ENCODE measurements at places on chromosomes 5 and 9. TPM values are rescaled to one million over a fixed set of nuclear protein-coding genes. Genes with fewer than 3 reads are reported as not detected.

DNA sequence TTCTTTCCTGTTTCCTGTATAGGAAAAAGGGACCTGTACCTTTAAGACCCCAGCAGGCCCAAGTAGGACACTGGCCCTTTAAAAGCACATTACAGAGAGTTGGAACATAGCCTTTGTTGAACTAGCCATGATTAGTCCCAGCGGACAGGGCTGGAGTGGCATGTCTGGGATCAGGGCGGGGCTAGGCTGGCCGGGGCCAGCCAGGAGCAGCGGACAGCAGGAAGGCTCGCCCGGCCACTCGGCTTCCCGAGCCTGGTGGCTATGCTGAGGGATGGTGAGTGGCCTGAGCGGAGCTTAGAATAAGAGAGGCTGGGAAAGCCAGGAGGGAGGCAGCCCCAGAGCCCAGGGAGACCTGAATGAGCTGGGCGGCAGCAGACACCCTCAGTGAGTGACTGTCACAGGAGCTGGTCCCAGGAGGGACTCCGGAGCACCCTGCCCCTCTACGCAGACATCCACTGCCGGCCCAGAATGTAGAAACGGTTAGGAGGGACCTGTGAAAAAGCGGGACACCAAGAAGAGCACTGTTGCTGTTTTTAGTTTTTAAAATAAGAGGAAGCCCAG, 92.1 kb downstream of the DAB2IP start:
- no peak for DNase-seq

- no peak for DNase-seq
Measured at GRCh38 chr5:53381-54174, 38.4 kb upstream of the PLEKHG4B start.

FOXI1 gene
- not detected for total RNA-seq

- no peak for DNase-seq
Measured at GRCh38 chr5:666816-667498, 26.2 kb downstream of the TPPP start.

IGIP gene
- total RNA-seq: 12.9 TPM

DYNC2I2 gene
- total RNA-seq: 6.0 TPM

ANKDD1B gene
- total RNA-seq: 0.49 TPM

DNA sequence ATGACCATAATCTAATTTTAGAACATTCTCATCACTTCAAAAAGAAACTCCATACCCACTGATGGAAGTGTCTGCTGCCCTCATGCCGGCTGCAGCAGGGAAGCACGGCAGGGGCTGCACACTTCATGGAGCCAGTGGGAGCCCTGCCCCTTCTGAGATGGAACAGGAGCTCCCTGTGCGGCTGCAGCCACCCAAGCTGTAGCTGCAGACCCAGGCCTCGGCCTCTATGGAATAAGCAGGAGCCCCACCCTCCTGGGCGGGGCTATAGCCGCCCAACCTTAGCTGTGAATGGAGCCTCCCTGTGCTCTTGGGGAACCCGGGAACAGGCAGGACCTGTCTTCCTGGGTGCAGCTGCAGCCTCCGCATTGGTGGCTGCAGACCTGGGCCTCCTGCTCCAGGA, 128.5 kb downstream of the NUDT12 start:
- DNase-seq: no peak

DNA sequence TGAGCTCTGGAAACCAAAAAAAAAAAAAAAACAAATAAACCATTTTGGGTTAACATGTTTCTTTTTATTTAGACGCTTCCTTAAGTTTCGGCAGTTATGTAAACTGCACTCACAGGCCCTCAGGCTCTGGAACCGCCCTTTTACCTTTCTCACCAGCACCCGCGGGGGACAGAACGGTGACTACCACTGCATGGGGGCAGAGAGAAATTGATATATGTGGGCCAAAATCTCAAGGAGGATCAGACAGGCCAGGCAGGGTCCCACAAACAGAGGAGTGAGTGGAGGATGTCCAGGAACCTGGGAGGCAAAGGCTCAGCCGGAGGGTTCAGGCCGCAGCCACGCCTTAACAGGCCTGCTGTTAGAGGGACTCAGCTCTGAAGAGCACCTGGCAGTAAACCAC, 54.4 kb downstream of the IRX2 start:
- no peak for DNase-seq

GRCh38 chr5:127608077-127608660, 40.7 kb upstream of the CTXN3 start:
- no peak for DNase-seq

DNA sequence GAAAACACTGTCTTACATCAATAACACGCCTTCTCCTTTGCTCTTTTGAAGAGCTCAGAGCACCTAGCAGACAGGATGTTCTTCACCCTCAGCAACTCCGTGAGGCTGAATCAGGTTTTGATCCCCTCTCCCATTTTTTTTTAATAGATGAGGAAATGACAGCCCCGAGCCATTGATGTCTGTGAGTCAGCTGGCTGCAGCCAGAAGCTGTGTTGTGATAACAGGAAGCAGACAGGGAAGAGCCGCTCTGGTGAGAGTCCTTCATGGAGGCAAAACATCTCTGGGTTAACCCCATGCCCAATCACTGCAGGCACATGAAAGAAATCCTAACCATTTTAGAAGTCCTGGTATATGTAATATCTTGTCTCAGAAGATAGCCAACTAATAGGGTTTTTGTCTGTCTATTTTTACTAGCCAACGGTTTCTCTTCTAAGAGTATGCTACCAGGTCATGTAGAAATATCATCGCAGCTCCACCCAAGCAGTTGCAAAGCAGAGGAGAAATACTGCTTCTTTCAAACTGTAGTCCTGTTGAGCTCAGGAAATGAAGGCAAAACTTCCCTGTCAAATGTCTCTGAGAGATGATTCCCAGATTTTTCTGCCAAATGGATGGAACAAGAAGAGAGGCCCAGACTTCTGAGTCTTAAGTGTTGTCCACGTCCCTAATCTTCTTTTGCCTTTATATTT, 568.9 kb downstream of the CCDC171 start:
- no peak for DNase-seq

FBXO10 gene
- total RNA-seq: 2.4 TPM

GRCh38 chr5:31062902-31063580, 130.4 kb upstream of the CDH6 start:
- DNase-seq: no peak

CA9 gene
- total RNA-seq: not detected

DNA sequence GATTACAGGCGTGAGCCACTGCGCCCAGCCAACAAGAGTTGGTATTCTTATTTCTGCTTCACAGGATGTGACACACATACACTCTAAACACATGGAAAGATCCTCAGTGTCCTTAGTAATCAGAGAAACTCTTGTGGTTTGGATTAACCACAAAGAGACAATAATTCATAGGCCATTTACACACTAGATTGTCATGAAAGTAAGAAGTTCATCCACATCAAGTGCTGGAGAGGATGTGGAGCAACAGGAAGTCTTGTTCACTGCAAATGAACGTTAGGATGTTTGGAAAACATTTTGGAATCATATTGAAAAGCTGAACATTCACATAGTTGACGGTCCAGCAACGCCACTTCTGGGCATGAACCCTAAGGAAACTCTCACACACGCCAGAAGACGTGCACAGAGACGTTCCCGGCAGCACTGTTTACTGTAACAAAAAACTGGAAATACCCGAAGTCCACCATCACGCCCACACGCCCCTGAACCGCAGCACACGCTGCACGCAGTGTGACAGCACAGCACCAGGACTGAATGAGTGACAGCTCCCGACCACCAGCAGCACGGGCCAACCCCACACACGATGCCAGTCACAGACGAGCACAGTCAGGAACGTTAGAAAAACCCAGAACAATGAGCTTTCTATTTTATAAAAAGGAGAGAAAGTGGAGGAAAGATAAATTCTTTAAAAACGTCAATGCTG, 87.6 kb downstream of the COL23A1 start:
- DNase-seq: no peak

CATSPER3 gene
- 0.80 TPM for total RNA-seq

DNA sequence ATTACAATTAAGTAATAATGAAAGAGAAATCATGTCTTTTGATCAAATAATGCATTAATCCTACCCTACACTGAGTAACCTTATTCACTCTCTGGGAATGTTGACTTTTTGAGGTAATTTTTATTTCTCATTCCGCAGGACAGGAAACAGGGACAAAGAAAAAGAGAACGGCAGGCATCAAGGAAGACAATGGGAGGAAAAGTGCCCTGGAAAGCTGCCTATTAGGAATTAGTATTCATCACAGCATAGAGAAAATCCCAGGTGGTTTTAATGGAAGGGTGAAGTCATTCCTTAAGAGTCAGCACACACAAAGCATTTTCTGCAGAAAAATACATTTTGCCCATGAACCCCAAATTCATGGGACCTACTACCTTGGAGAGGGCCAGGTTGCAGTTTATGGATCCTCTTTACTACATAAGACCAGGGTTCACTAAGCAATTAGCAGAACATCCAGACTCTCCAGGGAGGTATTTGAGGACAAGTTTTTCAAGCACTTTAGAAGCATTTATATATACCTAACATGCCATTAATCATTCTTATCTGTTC, 9.4 kb downstream of the FSTL4 start:
- DNase-seq: no peak

S100Z gene
- not detected for total RNA-seq

- no peak for DNase-seq
Measured at GRCh38 chr5:13745508-13745907, 199.0 kb downstream of the DNAH5 start.

ALDH7A1 gene
- 4.2 TPM for total RNA-seq

PTGES gene
- not detected for total RNA-seq

CDX1 gene
- not detected for total RNA-seq

ZNF484 gene
- total RNA-seq: 19.2 TPM

LCN1 gene
- total RNA-seq: not detected

DNA sequence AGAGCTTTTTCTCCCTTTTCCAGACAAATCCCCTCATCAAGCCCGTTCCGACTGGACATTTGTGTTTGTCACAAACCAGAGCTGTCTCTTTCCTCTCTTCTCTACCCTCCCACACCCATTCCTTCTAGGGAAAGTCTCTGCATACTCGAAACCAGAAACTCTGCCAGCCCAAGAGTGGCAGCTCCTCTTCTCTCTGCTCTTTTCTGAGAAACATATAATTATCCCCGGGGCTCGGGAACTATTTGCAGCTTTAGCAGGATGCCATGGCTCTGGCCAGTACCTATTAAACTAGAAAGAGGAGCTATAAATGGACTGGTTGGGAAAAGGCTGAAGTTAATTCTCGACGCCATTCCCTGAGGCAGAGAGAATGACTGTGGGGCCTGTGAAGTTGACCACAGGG, 82.6 kb downstream of the SH3PXD2B start:
- DNase-seq: no peak

GRCh38 chr9:133239533-133240090, 30.6 kb upstream of the OBP2B start:
- no peak for DNase-seq

SPATA31D4 gene
- total RNA-seq: not detected

DNA sequence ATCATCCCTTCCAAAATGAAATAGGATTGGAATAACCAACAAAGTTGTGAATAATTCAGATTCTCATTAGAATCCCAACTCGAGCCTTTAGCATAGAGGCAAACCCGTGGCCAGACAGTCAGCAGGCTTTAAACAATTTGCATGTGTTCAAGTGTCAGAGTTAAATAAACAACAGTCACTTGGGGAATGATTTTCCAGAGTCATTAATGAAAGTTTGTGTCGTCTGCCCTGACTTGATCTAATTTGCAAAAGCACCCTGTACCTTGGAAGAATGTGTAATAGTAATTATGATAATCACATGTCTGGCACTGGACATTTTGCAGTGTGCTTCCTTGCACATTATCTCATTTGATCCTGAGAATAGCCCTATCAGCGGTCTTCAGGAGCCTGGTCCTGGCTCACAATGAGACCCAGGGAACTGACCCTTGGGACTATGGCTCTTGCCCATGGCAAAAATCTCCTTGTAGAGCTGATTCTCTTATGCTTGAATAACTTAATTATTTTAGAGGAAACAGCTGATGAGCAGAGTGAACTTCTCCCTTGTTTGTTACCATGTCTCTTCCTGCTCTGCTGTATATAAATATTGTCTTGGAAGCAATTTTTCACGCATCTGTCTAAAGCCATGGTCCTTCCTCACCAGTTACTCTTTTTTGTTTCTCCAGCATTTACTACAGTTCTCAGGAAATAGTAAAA, 272.7 kb downstream of the NR3C1 start:
- no peak for DNase-seq

F2RL1 gene
- total RNA-seq: 3.1 TPM

GRCh38 chr9:86337469-86338108, 16.6 kb downstream of the TUT7 start:
- DNase-seq: no peak

GRCh38 chr5:159051421-159052282, 48.1 kb downstream of the EBF1 start:
- peak; percentile 9 for DNase-seq

DNA sequence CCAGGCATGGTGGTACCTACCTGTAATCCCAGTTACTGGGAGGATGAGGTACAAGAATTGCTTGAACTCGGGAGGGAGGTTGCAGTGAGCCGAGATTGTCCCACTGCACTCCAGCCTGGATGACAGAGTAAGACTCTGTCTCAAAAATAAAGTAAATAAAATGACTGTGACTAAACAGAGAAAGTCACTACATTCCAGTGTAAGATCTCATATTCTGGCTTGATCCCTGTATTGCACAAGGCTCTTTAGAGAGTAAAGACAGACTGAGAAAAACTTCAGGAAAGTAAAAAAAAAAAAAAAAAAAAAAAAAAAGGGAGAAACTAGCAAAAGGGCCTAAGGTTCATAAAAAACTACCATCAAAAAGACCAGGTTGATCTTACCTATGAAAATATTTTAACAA, 106.6 kb upstream of the PJA2 start:
- no peak for DNase-seq

DNA sequence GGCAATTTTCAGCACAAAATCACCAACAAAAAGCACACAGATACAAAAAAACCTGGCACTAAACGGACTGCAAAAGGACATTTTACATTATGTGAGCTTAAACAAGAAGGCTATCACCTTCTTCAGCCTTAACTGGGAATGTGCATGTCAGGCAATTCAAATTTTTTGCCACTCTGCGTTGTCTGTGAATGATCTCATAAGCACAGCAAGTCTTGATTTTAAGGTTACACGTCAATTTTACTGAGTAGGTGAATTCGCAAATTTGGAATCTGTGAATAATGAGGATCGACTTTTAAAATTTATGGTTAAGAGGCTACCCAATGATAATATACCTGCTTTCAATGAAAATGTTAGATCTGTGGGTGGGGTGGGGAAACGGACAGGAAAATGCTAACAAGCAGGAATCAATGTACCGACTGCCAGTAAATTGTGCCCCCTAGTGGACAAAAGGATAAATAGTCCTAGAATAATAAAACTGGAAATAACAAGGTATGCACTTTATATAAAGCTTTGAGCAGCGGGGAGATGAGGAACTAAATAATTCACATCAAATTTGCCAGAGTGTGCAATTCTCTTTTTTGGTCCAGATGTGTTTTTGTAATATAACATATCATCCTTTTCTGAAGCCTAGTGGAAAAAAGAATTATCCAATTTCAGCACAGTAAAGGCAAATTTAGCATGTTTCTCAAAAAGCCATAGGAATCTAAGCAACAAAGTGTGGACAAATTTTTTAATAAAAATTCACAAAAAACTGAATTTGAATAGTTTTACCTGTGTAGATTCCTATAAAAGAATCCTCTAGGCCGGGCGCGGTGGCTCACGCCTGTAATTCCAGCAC, 20.5 kb downstream of the EQTN start:
- DNase-seq: peak; percentile 41
